Stimulated activated CD8-positive, alpha-beta memory T cell treated with anti-CD3 and anti-CD28 coated beads, Interleukin-15, amount 100 ng/mL, for 4 hours (primary cell): ENCODE measurements at places on chromosomes 3 and 15.
A peak's percentile ranks its signal among the peaks of the same experiment; 100 is the strongest.

DNA sequence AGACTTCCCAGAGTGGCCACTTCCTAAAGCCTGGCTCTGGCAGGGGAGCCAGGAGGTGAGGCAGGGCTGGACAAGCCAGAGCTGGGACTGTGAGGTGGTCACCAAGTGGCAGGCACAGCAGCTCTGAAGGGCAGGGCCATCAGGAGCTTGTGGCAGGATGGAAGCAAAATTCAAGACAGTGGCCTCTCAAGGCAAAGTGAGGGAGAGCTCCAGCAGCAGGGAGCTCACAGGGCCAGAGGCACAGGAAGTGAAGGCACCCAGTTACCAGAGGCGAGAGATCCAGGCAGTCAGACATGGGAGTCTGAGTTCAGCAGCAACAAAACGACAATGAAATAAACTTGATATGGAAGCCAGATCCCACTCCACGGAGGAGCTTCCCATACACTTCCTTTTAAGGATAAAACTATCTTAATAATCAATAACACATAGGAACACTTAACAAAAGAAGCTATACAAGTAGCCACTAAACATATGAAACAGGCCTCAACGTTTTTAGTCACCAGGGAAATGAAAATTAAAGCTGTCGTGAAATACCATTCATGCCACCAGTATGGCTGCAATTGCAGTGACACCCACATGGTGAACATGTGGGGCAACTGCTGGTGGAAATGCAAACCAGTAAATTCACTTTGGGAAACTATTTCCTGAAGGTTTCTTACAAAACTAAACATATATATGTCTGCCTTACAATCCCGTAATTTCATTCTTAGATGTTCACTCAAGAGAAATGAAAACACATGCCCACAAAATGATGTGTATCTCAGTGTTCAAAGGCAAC, 35.4 kb upstream of the TMEM158 start:
- DNase-seq = no peak

- no peak for DNase-seq
Measured at GRCh38 chr15:70617911-70618287, 145.5 kb downstream of the UACA start.

- no peak for DNase-seq
Measured at GRCh38 chr15:75112278-75112847, 89.0 kb downstream of the PPCDC start.

- no peak for DNase-seq
Measured at GRCh38 chr15:68173119-68173518, 32.0 kb downstream of the CALML4 start.

GRCh38 chr3:16242177-16242576, 22.6 kb downstream of the DPH3 start:
- no peak for DNase-seq

- DNase-seq = no peak
Measured at GRCh38 chr3:22704571-22705354, 498.4 kb upstream of the UBE2E2 start.

DNA sequence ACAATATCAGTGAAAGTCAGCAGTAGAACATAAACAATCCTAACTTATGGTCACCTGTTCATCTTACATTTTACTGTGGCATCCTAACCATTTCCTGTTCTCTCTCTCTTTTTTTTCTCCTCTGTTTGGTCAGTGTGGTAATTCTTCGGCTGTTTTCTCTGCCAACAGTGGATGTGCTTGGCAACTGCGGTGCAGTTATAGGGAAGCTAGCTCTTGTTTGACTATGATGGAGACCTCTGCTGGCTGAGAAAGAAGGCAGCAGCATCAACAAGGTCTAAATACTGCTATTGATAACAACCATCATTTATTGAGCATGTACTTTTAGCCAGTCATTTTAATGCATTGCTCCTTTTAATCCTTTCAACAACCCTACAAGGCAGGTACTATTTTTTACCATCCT, 723 bp upstream of the DRD3 start:
- no peak for DNase-seq

DNA sequence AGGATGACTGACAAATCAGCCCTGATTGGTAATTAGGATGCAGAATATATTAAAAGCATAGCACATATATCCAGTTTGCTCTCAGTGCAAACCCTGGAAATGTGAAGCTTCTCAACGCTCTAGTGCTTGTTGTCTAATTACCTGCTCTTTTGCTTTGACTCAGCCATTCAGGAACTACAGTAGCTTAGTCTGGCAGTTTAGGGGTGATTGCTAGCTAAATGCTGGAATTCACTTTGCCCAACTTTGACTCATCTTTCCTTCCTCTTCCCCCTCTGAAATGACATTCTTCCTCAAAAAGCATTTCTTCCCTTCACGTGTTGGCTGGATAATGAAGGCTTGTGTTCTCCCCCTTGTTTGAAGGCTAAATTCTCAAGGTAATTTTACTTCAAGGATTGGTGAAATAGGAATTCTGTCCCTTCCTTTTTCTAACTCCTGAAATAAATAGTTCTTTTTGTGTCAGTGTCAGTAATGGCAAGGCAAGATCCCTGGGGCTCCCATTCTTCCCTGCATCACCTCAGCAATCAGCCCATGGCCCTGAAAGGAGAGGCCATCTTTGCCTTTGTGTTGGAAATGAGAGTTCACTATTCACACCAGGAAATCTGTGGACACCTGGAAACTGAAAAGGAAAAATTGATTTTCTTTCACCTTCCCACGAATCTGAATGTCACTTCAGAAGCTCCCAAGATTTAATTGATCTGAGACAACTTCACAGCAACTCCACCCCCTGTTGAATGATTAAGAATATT, 103.6 kb downstream of the ECT2 start:
- DNase-seq = no peak

DNA sequence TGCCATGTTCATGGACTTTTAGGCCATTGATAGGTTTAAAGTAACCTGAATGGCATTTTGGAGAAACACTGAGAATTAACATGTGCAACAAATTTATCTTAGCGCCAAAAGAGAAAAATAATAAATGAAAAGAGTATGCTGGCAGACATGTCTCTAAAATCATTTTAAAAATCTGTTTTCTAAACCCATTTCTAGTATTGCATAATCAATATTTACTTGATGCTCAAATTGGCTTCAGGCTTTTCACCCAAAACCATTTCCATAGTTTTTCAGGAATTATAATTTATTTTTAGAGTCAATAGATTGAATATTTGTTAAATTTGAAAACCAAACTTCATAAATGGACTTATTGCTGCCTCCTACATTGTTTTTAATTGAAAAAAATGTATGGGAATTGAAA, 423.0 kb downstream of the PLOD2 start:
- no peak for DNase-seq

DNA sequence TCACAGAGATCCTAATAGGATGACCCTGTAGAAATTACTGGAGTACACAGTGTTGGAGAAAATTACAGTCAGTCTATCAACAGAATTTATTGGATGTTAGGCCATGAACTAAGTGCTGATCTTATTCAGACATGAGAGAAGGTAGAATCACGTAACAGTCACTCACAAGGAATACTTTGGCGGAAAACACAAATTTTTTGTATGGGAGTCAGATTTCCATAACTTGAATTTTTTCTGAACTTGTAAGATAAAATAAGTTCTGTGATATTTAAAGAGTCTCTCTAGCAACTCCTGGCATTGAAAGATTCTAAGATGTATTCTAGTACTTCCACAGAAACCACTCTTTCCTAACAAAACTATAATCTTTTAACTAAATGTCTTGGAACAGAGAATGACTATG, 178.8 kb upstream of the MME start:
- no peak for DNase-seq

GRCh38 chr3:156299569-156299968, 179.2 kb downstream of the KCNAB1 start:
- no peak for DNase-seq

DNA sequence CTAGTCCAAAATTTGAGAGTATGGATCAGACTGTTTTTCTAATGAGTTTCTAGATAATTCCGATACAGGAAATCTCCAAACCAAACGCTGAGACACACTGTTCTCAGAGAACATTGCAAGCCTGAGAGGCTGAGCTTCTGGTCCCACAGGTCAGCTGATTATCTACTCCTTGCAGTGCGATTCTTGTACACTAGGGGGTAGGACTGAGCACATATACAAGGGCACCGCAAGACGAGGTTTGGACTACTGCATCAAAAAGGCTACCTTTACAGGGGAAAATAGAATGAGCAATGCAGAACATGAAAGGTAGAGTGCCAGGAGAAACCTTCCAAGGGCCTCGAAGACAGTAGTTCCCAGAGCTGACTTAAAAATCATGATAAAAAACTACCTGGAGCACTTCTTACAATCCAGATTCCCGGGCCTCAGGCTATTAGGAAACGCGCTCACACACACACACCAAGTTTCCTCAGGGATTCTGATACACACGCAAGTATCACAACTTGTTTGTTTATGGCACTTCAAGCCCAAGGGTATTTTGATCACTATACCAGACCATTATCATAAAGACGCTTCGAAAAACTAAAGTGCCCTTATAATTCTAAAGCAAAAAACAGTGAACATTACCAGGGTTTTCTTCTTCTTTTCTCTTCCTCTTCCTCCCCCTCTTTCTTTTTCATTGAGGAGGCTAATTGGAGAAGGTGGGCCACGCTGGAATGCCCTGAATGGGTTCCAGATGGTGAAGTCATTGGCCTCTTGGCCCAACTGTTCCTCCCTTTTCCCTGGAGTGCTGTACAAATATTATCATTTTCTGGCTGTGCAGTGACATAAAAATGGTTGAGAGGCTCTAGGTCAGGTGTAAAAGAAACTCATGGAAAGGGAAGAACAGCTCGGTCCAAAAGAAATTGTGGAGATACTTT, 61.8 kb downstream of the SLC12A8 start:
- no peak for DNase-seq

DNA sequence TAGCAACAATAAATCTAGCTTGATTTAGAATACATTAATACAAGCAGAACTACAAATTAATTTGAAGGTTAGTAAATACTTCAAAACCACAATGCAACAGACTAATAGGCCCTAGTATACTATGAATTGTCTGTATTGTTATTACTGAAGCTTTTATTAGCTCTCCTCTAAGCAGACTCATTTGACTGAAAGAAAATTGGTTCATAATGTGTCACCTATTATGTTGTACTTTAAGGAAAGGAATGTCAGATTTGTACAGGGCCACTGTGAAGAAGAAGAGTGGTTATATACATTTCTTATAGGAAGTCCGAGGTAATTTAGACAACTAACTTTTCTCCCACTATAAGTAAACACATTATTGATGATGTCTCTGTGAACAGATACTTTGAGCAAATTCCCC, 954.5 kb downstream of the ZPLD1 start:
- DNase-seq = no peak

- peak; percentile 63 for DNase-seq
Measured at GRCh38 chr3:51686512-51687215, 15.6 kb downstream of the TEX264 start.

DNA sequence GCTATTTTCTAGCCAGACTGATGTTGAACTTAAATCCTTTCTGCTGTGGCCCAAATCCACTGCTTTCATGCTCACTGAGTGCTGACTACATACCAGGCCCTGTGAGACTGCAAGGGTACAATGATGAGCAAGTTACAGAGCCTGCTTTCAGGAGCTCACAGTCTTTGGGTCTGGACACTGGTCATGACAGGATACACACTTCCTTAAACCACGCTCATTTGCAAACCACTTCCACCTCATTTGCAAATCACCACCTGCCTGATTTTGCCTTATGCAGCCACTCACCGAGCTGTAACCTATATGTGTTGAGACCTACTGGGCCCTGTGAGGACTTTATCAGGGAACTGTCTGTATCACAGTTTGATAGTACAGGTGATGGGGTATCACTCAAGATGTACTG, 50.2 kb upstream of the LRRC58 start:
- DNase-seq = no peak

- no peak for DNase-seq
Measured at GRCh38 chr3:45170096-45170495, 23.9 kb upstream of the CDCP1 start.

DNA sequence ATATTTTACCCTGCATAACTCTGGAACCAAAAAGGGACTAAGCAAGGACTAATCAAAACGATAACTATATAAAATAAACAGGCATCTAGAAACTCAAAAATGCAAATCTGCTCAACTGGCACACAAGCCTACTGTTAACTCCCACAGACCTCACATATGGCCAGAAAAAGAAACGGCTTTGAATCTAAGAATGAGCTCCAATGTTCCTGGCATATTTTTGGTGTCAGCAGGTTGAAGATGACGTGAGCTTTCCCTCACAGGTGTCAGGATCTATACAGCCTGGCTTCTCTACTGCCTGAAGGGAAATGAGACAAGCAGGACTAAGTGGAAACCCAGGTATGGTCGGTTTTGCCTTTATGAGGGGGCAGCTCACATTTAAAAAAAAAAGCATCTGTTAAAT, 120.1 kb upstream of the SPATA12 start:
- no peak for DNase-seq

GRCh38 chr15:80695911-80696661, 976 bp downstream of the ABHD17C start:
- no peak for DNase-seq

DNA sequence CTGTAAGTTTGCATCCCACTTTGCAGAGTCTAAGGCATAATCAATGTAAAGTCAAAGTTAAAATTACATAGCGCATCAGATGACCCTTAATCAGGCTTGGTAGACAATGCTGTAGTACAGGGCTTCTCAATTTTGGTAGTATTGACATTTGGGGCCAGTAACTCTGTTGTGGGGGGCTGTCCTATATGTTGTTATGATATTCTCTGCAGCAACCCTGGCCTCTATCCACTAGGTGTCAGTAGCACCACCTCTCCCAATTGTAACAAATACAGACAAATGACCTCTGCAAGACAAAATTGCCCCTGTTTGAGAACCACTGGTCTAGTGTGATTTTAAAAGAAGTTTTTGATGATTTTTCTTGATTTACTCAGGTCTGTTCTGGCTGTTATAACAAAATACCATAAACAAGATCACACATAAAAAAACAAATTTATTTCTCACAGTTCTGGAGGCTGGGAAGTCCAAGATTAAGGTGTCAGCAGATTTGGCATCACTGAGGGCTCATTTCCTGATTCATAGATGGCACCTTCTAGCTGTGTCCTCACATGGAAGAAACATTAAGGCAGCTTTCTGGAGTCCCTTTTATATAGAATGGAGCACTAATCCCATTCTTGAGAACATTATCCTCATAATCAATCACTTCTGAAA, 37.6 kb upstream of the SLC9A9 start:
- no peak for DNase-seq

DNA sequence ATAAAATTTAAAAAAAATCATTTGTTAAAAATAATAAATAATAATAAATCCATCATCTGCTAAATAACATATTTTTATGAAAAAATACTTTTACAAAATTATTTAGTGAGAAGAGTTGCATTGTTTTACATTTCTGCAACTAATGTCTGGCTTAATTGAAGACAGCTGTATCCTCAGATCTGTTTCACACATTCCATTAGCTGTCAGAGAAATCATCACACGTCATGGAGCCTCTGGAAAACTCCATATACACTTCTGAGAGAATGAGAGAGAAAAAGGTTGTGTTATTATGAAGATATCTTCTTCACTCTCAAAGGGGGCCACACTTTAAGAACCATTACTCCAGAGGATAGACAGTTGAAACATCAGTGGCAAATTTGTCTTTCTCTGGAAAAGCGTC, 40.8 kb downstream of the CMSS1 start:
- no peak for DNase-seq

- no peak for DNase-seq
Measured at GRCh38 chr15:43134157-43134635, 810 bp downstream of the TMEM62 start.
